ENCODE measurements at places on chromosomes 5 and 9.

GRCh38 chr5:123720955-123721354, 209.0 kb downstream of the CSNK1G3 start:
- DNase-seq = no peak

GRCh38 chr5:58244819-58245475, 214.9 kb downstream of the PLK2 start:
- DNase-seq = no peak

DNA sequence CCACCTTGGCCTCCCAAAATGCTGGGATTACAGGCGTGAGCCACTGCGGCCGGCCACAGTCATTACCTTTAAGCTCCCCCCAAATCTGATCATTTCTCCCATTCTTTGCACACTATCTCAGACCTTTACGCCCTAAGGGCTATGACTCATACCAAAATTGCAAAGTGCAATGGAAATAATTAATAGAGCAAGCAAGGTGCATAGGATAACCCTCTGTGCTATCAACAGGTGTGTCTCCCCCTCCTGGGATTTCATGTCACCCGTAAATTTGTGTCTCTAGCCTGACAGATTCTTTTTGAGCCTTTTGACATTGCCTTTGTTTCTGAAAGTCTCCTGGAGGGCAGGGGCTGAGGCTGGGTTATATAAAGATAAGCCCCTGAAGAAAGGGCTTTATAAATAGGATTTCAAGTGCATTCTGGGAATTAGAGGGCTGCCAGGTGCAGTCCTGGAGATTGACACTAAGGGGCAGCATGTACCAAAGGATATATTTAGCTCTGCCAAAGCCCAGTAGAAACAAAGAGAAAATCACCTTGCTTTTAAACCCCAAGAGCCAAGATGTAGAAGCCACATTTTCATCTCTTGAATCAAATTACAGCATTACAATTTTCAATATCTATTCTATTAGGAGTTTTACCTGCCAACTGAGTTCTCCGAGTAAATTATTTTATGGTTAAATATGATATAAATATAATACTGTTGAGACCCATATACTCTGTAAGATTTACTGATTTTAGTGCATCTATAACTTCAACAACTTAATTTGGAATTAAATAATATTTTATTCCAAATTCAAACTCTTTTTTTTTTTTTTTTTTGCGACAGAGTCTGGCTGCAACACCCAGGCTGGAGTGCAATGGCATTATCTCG, 18.2 kb downstream of the S100Z start:
- peak; percentile 75 for DNase-seq

- no peak for DNase-seq
Measured at GRCh38 chr9:79489261-79490000, 82.3 kb upstream of the TLE4 start.

DNA sequence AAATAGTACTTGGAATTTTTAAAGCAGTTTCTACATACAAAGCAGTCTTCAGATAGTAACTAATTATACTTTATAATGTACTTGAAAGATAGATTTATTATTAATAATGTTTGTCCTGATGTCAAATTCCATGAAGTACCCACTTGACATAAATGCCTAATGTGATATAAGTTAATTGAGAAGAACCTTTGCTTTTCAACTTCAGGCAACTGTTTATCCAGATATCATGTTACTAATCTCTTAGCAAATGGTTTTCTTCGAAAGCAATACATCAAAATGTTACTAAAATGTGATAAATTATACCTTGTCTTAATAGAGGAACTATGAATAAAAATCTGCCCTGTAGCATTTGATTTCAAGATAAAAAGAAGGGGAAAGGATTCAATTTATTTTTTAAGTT, 146.8 kb upstream of the FBXL17 start:
- no peak for DNase-seq

- DNase-seq = no peak
Measured at GRCh38 chr5:54309691-54310432, 511 bp downstream of the ARL15 start.

DNA sequence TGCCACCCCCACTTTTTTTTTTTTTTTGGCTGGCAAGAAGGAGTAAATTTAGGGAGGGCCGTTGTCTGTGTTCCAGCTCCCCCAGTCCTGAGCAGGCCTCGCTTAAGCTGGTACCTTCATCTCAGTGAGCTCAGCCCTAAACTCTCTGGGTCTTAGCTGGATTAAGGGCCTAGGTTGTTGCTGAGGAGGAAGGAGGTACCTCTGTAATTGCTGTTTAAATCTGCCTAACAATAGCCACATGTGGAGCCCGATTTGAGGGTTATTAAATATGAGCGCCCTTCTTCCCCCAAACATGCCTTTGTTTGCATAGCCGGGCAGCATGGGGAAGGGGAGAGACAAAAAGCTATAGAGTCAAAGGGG, 179.0 kb upstream of the PITX1 start:
- no peak for DNase-seq

- DNase-seq = no peak
Measured at GRCh38 chr9:6239048-6239461, 23.4 kb downstream of the IL33 start.

GRCh38 chr5:150422075-150422474, 9.4 kb upstream of the CD74 start:
- DNase-seq = no peak
